ENCODE measurements at places on chromosomes 6 and 20.

DNA sequence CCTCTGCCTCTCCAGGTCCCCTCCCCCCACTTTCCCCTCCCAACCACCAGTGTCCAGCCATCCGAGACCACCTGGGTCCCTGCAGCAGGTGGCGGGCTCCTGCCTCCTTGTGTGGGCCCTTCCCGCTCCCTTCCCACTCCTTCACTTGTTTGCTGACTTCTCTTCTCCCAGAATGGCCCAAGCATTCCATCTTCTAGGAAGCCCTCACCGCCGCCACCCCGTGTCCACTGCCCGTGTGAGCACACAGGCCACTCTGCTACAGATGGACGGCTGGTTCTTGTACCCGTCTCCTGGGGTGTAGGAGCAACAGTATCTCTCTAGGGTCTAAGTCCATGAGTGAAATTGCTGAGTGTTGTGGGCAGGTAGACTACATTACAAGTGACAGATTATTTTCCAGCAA, 15.0 kb downstream of the BPHL start:
- no peak for DNase-seq

GRCh38 chr6:5869676-5870075, 137.0 kb downstream of the NRN1 start:
- no peak for DNase-seq

DNA sequence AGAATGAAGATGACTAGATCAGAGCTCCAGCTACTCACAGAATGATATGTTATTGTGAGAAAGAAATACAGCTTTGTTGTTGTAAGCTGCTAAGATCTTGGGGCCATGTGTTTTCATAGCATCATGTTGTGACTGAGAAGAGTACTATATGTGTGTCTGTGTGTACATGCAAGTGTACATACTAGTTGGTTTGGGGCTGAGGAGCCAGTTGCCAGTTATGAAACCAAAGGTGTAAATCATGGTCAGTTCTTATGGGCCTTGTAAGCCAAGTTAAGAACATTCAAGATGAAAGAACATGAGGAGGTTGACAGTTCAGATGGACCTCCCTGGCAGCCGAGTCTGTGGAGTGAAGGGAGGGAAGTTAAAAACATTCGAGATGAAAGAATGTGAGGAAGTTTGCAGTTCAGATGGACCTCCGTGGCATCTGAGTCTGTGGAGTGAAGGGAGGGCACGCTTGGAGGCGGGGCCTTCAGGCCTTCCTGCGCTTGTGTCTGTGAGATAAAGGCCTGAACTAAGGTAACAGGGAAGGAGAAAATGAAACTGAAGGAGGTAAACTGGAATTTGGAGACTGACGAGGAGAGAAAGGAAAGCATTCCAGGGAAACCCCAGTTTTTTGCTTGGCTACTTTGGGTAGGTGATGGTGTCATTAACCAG, 13.9 kb downstream of the AFDN start:
- no peak for DNase-seq

- DNase-seq, result no peak
These were observed 62.0 kb upstream of the HIVEP1 start for GRCh38 chr6:11950109-11950508.

DNA sequence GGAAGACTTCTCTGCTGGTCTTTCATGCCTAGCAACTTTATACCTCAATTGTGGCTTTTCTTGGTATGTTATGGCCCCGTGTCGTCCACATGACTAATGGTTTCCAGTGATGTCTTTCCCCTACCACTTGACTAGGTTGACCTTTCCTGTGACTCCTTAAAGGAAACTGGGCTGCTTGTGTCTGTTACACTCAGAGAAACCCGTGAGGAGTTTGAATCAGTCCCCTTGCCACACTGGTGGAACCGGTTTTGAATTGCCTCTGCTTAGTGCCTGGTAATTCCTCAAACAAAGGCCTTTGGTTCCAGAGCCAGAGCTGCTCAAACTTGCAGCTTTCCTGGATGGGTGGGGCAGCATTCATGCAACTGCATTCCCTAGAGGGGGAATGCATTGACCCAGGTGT, 21.9 kb downstream of the ECT2L start:
- no peak for DNase-seq

GRCh38 chr20:57071283-57071731, 195.1 kb downstream of the BMP7 start:
- no peak for DNase-seq

- DNase-seq, result no peak
These were observed 69.0 kb upstream of the AHI1 start for GRCh38 chr6:135566311-135567068.

DNA sequence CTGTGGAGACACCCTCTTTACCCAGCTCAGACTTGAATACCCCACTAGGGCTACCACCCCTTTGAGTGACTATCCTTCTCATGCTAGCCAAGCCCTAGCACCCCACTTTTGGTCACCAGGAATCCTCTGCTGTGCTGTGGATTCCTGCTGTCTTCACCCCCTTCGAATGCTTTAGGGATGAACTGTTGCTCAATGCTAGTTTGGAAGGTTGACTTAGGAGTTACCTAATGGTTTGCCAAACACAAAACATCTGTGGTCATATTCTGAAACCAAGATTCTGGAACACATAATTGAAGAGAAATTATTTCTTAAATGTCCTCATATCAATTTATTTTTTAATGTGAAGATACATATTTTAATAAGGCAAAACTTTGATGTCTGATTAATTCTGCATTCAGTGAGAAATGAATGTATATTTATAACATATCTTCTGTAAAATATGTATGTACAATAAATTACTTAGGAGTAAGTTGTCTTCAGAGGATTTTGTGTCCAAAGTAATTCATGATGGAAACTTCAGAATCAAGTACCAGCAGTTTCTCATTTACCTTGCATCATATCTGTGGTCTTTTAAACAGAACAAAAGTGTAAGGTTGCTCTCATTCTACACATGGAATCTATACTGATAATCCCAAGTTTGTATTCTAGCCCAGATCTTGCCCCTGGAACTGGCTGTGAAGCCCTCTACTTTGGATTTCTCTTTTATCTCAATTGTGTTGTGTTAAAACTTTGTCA, 46.9 kb downstream of the TMEM200A start:
- no peak for DNase-seq

DNA sequence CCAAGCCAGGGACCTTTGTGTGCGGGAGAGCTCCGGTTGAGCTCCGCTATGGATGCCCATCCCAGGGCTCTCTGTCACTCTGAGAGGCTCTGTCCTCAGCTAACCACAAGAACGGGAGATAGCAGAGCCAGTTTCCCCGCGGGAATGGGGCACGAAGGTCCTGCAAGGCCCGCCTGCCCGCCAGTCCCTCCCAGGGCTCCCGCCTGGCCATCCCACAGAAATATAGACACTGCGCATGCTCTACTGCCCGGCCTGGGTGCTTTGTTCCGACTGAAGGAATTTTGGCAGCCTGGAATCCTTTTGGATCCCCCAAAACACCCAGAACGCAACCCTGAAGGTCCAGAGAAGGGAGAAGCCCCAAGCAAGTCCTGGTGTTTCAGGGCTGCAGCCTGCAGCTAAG, 8.6 kb upstream of the DEFB110 start:
- DNase-seq, result no peak

GRCh38 chr20:21832442-21833385, 127.2 kb downstream of the PAX1 start:
- DNase-seq, result no peak

GRCh38 chr6:67336014-67336413, 1299.1 kb upstream of the ADGRB3 start:
- no peak for DNase-seq

DNA sequence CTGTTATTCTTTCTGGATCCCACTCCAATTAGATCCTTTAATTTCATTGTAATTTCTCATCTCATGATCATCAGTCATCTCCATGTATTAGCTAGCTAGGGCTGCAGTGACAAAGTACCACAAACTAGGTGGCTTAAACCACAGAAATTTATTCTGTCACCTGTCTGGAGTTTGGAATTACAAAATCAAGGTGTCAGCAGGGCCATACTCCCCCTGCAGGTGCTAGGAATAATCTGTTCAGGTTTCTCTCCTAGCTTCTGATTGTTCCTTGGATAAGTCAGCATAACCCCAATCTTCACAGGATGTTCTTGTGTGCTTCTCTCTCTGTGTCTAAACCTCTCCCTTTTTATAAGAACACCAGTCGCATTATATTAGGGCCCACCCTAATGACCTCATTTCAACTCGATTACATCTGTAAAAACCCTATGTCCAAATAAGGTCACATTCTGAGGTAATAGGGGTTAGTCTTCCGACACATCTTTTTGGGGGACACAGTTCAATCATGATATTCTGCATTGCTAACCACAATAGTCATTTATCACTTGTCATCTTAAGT, 40.5 kb downstream of the BEND6 start:
- DNase-seq, result no peak

DNA sequence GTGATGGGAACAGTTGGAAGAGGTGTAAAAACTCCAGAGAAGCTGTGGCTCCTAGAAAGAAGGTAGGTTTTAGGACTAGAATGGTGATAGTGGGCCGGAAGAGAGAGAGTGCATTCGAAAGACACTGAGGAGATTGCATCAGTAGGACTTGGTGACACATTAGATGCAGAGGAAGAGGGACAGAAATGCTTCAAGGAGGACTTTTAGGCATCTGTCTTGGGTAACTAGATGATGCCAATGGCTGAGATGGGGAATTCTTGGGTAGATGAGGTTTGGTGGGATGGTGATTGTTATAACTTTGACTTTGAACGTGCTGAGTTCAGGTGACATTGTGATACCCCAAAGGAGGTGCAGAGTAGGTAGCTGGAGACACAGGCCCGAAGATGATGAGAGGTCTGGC, 196.5 kb downstream of the GMPR start:
- no peak for DNase-seq

DNA sequence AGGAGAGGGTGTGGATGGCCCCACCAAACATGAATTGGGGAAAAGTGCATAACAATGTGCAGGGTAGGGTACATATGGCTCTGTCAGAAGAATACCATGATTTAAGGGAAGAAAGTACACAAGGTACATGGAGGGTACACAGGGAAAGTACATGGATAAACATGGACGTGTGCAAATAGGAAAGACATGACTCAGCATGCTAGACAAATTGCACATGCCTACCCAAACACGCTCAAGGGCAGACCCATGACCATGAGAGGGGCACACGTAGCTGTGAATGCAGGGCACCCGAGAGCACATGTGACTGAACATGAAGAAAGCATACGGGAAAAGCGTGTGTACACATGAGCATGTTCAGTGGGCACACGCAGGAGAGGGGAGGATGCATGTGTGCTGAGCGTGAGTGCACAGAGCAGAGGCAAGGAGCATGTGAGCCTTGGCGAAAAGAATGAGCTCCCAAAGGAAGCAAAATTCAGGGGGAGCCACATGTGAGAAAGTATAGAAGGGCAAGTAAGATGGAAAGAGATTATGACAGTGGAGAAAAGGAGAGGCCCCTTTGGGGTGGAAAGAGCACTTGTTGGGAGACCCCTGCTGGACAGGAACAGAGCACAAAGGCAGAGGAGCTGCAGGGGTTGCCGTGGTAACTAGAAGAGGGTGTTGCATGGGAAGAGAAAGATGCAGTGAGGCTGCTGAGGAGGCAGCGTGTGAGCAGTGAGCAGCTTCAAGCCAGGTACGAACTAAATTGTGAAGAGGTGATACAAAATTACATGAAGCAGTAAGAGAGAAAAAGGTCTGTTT, 17.8 kb downstream of the OR2H2 start:
- DNase-seq, result no peak

DNA sequence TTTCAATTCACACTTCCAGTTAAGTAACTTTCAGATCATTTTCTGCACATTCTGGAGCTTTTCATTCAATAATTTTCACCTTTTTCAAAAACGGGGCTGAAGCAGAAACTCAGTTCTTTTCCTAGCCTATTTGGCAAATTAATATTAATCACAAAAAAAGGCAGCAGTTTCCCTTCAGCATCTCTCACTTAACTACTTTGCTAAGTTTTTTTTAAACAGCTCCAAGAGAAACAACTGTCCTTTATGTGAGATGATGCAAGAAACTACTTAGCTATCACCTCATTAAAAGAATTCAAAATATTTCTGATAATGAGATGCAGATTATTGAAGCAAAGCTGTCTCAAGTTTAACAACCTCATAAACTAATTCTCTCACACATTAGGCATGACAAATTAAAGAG, 11.8 kb downstream of the CASS4 start:
- no peak for DNase-seq

- DNase-seq, result no peak
These were observed 115.6 kb downstream of the MTHFD1L start for GRCh38 chr6:150981095-150981494.

- DNase-seq, result no peak
These were observed 9.2 kb downstream of the BHLHE23 start for GRCh38 chr20:62997417-62998035.

DNA sequence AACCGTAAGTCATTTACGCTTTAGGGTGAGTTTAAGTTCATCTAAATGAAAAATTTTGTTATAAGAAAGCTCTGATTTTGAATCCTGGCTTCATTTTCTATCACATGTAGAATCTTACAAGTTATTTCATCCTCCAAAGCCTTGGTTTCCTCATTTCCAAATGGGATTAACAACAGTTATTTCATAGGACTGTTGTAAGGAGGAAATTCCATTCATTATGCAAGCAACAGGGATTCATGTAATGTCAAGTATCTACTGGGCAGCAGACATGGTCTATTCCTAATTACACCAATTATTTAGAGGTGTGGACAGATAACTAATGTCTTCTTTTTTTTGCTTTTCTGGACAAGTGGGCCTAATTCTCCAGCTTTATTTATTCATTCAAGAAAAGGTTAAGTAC, 154.0 kb downstream of the PDSS2 start:
- DNase-seq, result no peak

- no peak for DNase-seq
These were observed 202.7 kb downstream of the CLIC5 start for GRCh38 chr6:45812922-45813321.

- no peak for DNase-seq
These were observed at the start of gene THBS2 for GRCh38 chr6:169253337-169254238. Gene THBS2, minus strand, starts transcription at chr6:169253846. Its CDS starts 3,062 bp downstream, at chr6:169250784.

DNA sequence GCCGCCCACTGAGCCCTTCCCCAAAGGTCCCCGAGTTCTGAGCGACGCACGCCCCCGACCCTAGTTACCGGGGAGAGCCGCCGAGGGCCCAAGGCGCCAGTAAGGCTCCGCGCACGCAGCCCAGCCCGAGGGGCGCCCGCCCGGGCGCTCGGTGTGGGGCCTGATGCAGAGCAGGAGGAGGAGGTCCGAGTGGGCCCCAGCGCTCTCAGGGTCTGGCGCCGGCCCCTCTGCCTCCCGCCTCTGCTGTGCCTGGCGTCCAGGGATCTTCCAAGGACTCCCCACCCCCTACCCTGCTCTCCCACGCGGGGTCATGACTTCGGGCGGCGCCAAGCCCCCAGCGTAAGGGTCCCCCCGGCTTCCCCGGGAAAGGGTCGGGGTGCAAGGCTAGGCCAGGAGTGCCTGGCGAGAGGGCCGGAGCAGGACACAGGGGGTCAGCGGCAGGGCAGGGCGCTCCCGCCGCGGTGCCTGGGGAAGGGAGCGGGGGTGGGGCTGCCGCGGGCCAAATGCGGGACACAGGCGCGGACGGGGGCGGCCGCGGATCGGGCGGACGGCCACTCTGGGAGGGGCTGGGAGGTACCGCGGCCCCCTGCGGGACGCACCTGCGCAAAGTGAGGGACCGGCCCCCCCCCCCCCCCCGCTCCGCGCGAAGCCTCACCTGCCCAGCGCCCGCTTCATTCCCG, 637 bp downstream of the ABHD12 start:
- peak; percentile 5 for DNase-seq
